ENCODE measurements at places on chromosomes 11 and 22. TPM values are rescaled to one million over a fixed set of nuclear protein-coding genes. Genes with fewer than 3 reads are reported as not detected.

DNA sequence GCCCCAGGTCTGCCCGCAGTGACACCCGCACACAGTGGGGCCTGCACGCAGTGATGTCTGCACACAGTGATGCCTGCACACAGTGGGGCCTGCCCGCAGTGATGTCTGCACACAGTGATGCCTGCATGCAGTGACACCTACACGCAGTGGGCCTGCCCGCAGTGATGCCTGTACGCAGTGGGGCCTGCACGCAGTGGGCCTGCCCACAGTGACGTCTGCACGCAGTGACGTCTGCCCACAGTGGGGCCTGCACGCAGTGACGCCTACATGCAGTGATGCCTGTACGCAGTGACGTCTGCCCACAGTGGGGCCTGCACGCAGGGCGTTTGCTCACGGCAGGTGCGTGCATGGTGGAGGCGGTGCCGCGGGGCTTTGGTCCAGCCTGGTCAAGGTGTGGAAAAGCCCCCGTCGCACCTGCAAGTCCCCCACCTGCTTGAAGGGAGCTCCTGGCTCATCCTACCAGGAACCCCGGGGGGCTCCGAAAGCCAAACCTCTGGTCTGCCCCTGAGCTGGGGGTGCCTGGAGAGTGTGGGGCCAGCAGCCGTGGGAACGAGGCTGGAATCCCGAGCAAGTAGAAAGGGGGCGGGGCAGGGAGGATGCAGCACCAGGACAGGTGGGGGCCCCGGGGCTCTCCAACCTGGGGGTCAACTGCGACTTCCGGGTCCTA lies 8.9 kb upstream of the SYT8 start:
- no peak for DNase-seq

DNA sequence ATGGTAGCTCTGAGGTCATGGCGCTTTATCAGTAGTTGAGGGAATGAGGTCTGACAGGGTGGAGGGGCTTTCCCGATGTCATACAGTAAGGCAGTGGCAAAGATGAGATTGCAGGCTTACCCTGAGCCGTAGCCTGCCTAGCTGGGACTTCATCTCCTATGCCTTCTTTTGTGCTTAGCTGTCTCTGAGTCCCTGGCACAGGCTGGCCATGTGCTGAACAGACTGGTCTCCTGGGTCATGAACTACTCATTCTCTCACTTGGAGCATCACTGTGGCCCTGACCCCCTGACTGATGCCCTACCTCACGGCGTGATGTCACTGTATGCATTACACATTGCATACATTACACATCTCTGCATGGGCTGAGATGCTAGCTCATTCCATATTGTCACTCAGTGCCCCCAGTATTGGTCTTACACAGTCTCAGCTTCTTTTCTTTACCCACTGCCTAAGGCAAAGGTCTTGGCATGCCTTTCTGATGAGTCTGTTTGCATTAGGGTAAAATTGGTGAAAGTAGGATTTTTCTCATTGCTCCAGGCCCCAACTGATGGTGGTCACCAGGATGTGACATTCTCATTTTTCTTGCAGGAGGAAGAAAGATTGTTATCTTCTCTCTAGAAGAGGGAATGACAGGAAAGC lies 389.4 kb upstream of the CADM1 start:
- DNase-seq: no peak

GRCh38 chr11:118105657-118106305 lies 19.0 kb upstream of the SMIM35 start:
- no peak for DNase-seq

DNA sequence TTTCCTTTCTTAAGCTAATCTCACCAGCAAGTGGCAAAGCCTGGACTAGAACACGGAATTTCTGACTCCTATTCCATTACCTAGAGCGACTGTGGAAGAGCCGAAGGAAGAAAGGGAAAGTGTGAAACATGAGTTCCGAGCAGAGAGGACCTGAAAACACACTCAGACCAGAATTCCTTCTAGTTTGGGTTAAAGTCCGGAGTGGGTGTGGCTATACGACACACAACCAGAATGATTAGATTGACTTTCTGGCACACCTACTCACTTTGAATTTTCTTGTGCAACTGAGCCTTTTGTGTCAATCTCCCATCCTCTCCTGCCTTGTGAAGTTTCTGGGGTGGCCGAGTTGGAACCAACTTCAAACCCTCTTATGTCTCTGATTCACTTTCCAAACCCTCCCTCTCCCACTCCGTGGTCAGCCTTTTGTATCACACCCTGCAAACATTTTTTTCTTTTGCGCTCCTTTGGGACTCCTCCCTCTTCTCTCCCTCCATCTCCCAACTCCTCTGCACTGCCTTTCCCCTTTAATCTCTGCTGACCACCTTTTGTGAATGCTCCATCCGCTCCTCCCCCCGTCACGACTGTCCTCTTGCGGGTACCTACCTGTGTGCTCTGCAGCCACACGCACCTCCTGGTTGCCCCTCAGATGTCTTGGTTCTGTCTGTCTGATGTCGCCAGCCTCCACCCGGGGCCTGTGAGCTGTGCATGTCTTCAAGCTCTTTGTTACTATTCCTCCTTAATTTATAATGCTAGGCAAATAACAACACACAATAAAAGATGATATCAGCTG lies 86.3 kb upstream of the BLID start:
- DNase-seq: peak; percentile 35

- DNase-seq: no peak
Observed at GRCh38 chr11:15158351-15159015, 43.8 kb downstream of the INSC start.

The PYGM gene
- 14.3 TPM for total RNA-seq

Measured in mucosa of gallbladder (tissue), 1 donor.